ENCODE measurements at places on chromosomes 4 and X.

GRCh38 chr4:169116270-169116901 is 106.3 kb upstream of the CBR4 start:
- no peak overlapping the region for H3K4me3 ChIP-seq
- H3K27me3 ChIP-seq = no peaks in the 10 kb centered on the region
- DNase-seq = peak; percentile 21
- no peaks in the 10 kb centered on the region for H3K36me3 ChIP-seq

DNA sequence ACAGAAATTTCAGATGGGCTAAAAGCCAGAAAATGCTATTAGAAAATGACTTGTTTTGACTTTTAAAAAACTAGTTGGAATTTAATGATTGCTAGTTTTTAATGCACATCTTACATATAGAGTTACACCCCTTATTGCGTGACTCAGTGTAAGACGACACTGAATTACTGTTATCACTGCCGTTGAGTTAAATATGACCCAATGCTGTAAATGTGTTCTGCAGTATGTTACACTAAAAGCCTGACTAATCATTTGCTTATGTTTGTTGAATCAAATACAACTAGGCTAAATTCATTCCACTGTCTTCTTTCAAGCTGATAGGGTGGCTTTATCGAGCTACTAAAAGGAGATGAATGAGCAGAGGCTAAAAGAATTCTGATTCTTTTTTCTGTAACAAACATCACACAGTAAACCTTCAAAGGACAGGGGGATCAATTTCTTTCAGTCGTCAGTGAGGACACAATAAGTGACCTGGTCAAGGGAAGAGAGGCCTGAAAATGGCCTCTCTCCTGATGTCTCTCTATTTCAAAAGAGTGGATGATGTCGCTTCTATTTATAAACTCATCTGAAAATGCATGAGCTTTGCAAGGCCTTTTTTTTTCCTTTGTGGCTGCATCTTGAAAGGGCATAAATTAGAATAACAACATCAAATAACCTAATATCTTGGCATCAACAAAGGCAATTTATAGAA is 142.2 kb upstream of the KCNIP4 start:
- H3K36me3 ChIP-seq = no peaks in the 10 kb centered on the region
- no peak for DNase-seq
- H3K4me1 ChIP-seq = no peaks in the 10 kb centered on the region
- H3K27me3 ChIP-seq = no peaks in the 10 kb centered on the region
- no peak overlapping the region for H3K27ac ChIP-seq
- H3K4me3 ChIP-seq = no peak overlapping the region

DNA sequence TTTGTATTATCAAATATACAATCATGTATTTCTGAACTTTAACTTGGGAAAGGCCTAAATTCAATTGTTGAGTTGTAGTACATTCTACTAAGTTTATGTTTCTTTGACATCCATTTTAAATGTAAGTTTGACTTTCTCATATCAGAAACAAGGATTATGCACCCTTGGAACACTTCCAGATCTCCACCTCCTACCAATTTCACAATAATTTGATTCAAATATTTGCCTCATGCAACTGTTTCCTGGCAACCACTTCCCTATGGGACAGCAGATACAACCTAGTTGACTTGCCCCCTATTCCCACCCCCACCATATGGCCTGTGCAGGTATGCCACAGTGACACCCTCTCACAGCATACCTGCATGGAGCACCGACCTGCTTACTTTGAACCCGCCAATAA is 506.4 kb upstream of the PABPC4L start:
- H3K27me3 ChIP-seq = no peaks in the 10 kb centered on the region
- no peak overlapping the region for H3K27ac ChIP-seq
- no peak for DNase-seq
- H3K4me1 ChIP-seq = no peaks in the 10 kb centered on the region
- no peaks in the 10 kb centered on the region for H3K36me3 ChIP-seq

- no peaks in the 10 kb centered on the region for H3K27me3 ChIP-seq
- no peaks in the 10 kb centered on the region for H3K36me3 ChIP-seq
- no peak overlapping the region for H3K4me3 ChIP-seq
- no peak for DNase-seq
- H3K4me1 ChIP-seq = no peaks in the 10 kb centered on the region
- no peak overlapping the region for H3K27ac ChIP-seq
Observed at GRCh38 chr4:189809241-189809735, 131.4 kb upstream of the FRG1 start.

GRCh38 chr4:1381181-1381621 is 25.0 kb downstream of the NKX1-1 start:
- H3K27me3 ChIP-seq = no peaks in the 10 kb centered on the region
- DNase-seq = peak; percentile 48
- H3K4me3 ChIP-seq = no peak overlapping the region

GRCh38 chr4:184417802-184418511 is 56.4 kb downstream of the IRF2 start:
- H3K4me3 ChIP-seq = no peak overlapping the region
- H3K4me1 ChIP-seq = no peaks in the 10 kb centered on the region
- no peak overlapping the region for H3K27ac ChIP-seq
- DNase-seq = no peak
- H3K36me3 ChIP-seq = peaks cover 3% of the 10 kb centered on the region

GRCh38 chrX:87663421-87663820 is 145.8 kb downstream of the KLHL4 start:
- peaks cover 7% of the 10 kb centered on the region for H3K27me3 ChIP-seq
- no peak overlapping the region for H3K4me3 ChIP-seq
- no peak for DNase-seq
- no peak overlapping the region for H3K27ac ChIP-seq
- no peaks in the 10 kb centered on the region for H3K36me3 ChIP-seq

DNA sequence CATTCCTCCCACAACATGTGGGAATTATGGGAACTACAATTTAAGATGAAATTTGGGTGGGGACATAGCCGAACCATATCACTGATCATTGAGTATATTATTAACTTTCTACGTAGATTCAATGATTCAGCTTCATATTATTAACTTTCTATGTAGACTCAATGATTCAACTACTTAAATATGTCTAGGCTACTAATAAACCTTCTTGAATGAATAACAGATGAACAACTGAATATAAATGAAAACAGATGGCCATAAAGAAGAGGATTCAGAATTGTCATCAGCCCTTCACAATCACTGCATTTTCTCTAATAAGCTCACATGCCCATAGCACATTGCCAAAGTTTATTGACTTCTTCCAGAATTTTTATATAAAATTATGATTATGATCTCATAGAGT is 57.0 kb downstream of the CEP44 start:
- no peaks in the 10 kb centered on the region for H3K4me1 ChIP-seq
- no peak overlapping the region for H3K4me3 ChIP-seq
- H3K27me3 ChIP-seq = no peaks in the 10 kb centered on the region
- H3K36me3 ChIP-seq = no peaks in the 10 kb centered on the region

GRCh38 chrX:132127743-132128142 is at the start of gene FRMD7:
Gene FRMD7 (minus strand): TSS chrX:132128020. CDS start chrX:132127844, 176 bp downstream.
- no peaks in the 10 kb centered on the region for H3K36me3 ChIP-seq
- peak; percentile 41 for DNase-seq
- no peak within 1 kb of the TSS for H3K4me3 ChIP-seq
- no peak within 1 kb of the TSS for H3K27ac ChIP-seq
- no peaks in the 10 kb centered on the region for H3K4me1 ChIP-seq
- no peaks in the 10 kb centered on the region for H3K27me3 ChIP-seq

GRCh38 chr4:121199742-121200561 is 35.8 kb upstream of the TNIP3 start:
- H3K36me3 ChIP-seq = no peaks in the 10 kb centered on the region
- H3K27ac ChIP-seq = no peak overlapping the region
- H3K4me1 ChIP-seq = no peaks in the 10 kb centered on the region
- no peak for DNase-seq
- H3K27me3 ChIP-seq = no peaks in the 10 kb centered on the region
- no peak overlapping the region for H3K4me3 ChIP-seq

DNA sequence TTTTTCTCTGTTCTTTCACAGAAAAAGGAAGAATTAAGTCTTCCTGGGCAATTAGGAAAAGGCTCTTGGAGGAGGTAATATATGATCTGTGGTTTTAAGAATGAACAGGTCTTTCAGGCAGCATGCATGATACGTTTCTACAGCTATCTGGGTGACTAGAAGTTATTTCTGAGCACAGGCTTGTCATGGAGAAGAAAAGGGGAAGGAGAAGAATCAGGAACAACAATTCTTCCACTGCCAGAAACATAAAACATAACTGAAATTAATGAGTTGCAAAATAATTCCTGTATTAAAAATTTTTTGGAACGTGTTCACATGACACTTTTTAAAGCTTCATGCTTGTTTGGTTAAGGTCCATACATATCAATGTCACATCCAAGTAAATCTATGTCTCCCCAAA is 17.7 kb upstream of the STIM2 start:
- H3K27ac ChIP-seq = no peak overlapping the region
- H3K36me3 ChIP-seq = no peaks in the 10 kb centered on the region
- no peaks in the 10 kb centered on the region for H3K27me3 ChIP-seq

DNA sequence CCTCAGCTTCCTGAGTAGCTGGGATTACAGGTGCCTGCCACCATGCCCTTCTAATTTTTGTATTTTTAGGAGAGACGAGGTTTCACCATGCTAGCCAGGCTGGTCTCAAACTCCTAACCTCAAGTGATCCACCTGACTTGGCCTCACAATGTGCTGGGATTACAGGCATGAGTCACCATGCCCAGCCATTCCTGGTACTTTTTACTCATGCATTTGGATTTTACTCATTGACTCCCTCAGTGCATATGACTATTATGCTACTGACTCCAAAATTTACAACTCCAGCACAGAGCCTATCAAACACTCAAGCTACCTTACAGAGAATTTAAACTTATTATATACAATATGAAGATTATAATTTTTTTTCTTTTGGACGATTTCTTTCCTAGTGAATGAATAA is 199.9 kb downstream of the CXXC4 start:
- no peak overlapping the region for H3K27ac ChIP-seq
- DNase-seq = no peak
- H3K27me3 ChIP-seq = no peaks in the 10 kb centered on the region
- no peak overlapping the region for H3K4me3 ChIP-seq
- H3K36me3 ChIP-seq = no peaks in the 10 kb centered on the region

GRCh38 chrX:71475785-71476540 is 56.9 kb upstream of the OGT start:
- H3K27me3 ChIP-seq = no peaks in the 10 kb centered on the region
- no peak overlapping the region for H3K4me3 ChIP-seq
- H3K4me1 ChIP-seq = no peaks in the 10 kb centered on the region

DNA sequence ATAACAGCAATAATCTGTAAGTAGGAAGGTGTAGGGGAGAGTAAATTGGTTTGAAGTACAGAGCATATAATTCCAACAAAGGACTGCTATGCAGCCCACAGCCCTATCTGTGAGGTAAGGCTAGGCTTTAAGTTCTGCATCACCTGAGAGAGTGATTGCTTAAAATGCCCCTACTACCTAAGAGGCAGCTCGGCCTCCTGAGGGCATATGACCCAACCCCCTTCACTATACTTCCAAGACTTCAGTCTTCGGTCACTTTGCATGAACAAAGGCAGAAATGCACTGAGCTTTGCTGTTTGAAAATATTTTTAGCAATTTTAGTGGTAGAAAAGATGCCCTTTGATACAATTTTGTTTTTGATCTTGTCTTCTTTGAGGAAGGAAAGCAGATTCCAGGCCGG is 4.9 kb upstream of the DDX3X start:
- no peaks in the 10 kb centered on the region for H3K4me1 ChIP-seq
- H3K36me3 ChIP-seq = no peaks in the 10 kb centered on the region
- DNase-seq = no peak
- no peaks in the 10 kb centered on the region for H3K27me3 ChIP-seq
- H3K4me3 ChIP-seq = no peak overlapping the region
- no peak overlapping the region for H3K27ac ChIP-seq

DNA sequence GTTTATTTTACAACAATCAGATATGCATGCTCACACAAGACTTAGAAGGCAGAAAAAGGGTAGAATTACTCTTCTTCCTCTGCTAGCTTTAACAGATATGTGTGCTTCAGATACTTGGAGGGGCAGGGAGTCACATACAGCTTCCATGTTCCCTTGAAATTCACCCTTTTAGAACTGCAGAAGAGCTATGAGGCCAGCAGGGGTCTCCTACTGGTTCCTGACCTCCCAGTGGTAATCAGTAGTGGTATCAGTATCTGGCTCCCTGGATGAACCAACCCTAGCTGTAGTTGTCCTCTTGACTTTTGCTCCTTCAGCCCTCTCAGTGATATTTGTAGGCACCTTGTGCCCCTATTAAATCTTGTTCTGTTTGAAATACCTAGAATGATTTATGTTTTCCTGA is 81.5 kb downstream of the RCHY1 start:
- no peak for DNase-seq
- H3K4me3 ChIP-seq = no peak overlapping the region
- no peak overlapping the region for H3K27ac ChIP-seq
- no peaks in the 10 kb centered on the region for H3K4me1 ChIP-seq
- no peaks in the 10 kb centered on the region for H3K36me3 ChIP-seq

- H3K4me1 ChIP-seq = no peaks in the 10 kb centered on the region
- DNase-seq = peak; percentile 45
- H3K36me3 ChIP-seq = no peaks in the 10 kb centered on the region
- H3K27me3 ChIP-seq = no peaks in the 10 kb centered on the region
- peak overlapping the region; percentile 45 for H3K4me3 ChIP-seq
- peak overlapping the region; percentile 92 for H3K27ac ChIP-seq
Observed at GRCh38 chrX:40104985-40105834, 7.5 kb upstream of the BCOR start.

- H3K4me1 ChIP-seq = no peaks in the 10 kb centered on the region
- H3K27ac ChIP-seq = no peak overlapping the region
- no peaks in the 10 kb centered on the region for H3K36me3 ChIP-seq
- no peaks in the 10 kb centered on the region for H3K27me3 ChIP-seq
- no peak for DNase-seq
Observed at GRCh38 chrX:141989134-141989533, 85.4 kb downstream of the MAGEC1 start.

DNA sequence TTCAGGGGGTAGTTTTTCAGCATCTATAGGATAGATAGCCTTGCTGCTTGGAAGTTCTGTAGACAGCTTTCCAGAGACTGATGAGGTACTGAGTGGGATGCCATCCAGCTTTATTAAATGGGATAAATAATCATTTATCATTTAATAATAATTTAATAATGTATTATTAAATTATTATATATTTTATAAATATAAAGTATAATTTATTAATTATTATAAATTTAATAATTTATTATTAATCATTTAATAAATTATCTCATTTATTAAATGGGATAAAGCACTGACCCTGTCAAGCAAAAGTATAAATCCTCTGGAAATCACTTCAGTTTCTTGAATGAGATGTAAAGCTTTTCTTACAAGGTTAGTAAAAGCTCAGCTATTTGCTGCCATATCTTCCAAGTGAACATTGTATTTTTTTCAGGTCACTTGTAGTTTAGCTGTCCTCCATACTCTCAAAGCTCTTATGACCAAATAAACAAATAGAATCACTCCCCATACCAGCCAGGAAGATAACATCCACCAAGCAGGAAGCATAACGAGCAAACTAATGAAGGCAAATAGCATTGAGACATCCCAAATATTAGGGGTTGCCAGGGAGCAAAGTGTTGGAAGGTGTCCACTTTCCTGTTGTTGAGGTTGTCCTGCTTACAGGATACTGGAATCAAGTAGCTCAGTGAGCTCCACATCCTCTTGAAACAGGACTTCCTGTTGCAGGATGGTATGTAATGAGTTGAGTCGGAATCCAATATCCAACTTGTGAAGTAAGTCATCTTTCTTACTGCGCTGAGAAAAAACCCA is 88.9 kb downstream of the ZNF674 start:
- no peak overlapping the region for H3K4me3 ChIP-seq
- no peak for DNase-seq
- H3K27me3 ChIP-seq = peaks cover 6% of the 10 kb centered on the region
- H3K4me1 ChIP-seq = no peaks in the 10 kb centered on the region
- H3K27ac ChIP-seq = no peak overlapping the region

GRCh38 chrX:72255445-72255844 is 16.6 kb upstream of the ERCC6L start:
- H3K4me3 ChIP-seq = no peak overlapping the region
- H3K4me1 ChIP-seq = no peaks in the 10 kb centered on the region
- no peaks in the 10 kb centered on the region for H3K36me3 ChIP-seq
- no peaks in the 10 kb centered on the region for H3K27me3 ChIP-seq
